ENCODE measurements at places on chromosomes 6 and 20. TPM values are rescaled to one million over a fixed set of nuclear protein-coding genes. Genes with fewer than 3 reads are reported as not detected.

DNA sequence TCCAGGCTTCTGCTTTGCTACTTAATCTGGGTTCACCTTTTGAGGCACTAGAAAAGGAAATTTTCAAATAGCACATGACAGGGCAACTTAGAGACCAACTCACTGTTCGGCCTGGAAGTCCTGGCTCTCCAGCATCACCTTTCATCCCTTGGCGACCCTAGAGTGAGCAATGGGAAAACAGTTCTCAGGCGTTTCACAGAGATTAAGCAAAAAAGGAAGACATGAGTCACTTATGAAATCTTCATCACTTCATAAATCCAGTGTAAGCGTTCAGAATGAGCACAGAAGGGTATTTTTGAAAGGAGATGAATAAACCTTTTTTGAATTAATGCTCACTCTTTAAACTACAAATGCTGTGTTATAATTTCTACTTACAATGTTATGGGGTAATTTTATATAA is 104.0 kb downstream of the COL12A1 start:
- no peaks in the 10 kb centered on the region for H3K27me3 ChIP-seq
- H3K4me3 ChIP-seq, result no peak overlapping the region
- H3K36me3 ChIP-seq, result no peaks in the 10 kb centered on the region
- H3K27ac ChIP-seq, result no peak overlapping the region
- DNase-seq, result no peak
- peaks cover 2% of the 10 kb centered on the region for H3K4me1 ChIP-seq

GRCh38 chr6:105791179-105791578 is 295.0 kb upstream of the PRDM1 start:
- H3K36me3 ChIP-seq, result no peaks in the 10 kb centered on the region
- no peak overlapping the region for H3K27ac ChIP-seq
- DNase-seq, result no peak
- H3K27me3 ChIP-seq, result no peaks in the 10 kb centered on the region

TOX2 gene
- 0.66 TPM for total RNA-seq

DNA sequence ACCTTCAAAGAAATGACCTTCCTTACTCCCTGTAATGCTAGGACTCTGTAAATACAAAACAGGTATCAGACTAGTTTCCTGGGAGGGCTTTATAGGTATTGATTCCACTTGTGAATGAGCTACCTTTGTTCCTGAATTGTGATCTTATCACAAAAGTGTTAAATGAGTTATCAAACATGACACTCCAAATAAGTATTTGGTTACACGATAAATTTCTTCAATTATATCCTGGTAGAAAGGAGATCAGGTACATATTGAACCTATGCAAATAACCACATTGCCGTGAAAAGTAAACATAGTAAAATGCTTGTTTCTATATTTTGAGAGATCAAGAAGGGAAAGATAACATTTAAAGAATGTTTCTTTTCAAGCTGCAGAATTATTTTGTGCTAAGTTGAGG is 285.3 kb downstream of the HIVEP2 start:
- H3K27me3 ChIP-seq, result no peaks in the 10 kb centered on the region
- no peaks in the 10 kb centered on the region for H3K4me1 ChIP-seq
- no peaks in the 10 kb centered on the region for H3K36me3 ChIP-seq
- no peak for DNase-seq
- H3K4me3 ChIP-seq, result no peak overlapping the region

GRCh38 chr20:39676241-39676640 is 714.1 kb downstream of the DHX35 start:
- no peak overlapping the region for H3K27ac ChIP-seq
- H3K4me1 ChIP-seq, result no peaks in the 10 kb centered on the region
- no peaks in the 10 kb centered on the region for H3K36me3 ChIP-seq
- H3K27me3 ChIP-seq, result no peaks in the 10 kb centered on the region

GRCh38 chr6:94559829-94560537 is 1017.4 kb upstream of the MANEA start:
- no peak overlapping the region for H3K4me3 ChIP-seq
- no peaks in the 10 kb centered on the region for H3K4me1 ChIP-seq
- no peaks in the 10 kb centered on the region for H3K27me3 ChIP-seq
- no peak for DNase-seq
- no peaks in the 10 kb centered on the region for H3K36me3 ChIP-seq

DNA sequence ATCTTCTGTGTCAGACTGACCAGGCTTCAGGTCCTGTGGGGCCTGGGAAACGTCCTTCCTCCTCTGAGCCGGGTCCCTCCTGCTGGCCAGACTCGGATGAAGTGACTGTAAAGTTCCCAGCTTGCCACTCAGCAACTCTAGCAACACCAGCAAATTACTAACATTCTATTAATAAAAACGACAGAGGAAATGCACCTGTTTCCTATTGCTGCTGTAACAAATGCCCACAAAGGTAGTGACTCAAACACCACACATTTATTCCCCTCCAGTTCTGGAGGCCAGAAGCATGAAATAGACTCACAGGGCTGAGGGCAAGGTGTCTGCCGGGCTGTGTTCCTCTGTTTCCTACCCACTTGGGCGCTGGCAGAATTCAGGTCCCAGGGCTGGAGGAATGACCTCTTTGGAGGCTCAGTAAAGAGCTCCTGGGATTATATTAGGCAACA is 48.8 kb downstream of the CTCFL start:
- no peaks in the 10 kb centered on the region for H3K36me3 ChIP-seq
- H3K4me3 ChIP-seq, result no peak overlapping the region
- peaks cover 9% of the 10 kb centered on the region for H3K27me3 ChIP-seq

ENPP5 gene
- total RNA-seq, result 13.8 TPM

DNA sequence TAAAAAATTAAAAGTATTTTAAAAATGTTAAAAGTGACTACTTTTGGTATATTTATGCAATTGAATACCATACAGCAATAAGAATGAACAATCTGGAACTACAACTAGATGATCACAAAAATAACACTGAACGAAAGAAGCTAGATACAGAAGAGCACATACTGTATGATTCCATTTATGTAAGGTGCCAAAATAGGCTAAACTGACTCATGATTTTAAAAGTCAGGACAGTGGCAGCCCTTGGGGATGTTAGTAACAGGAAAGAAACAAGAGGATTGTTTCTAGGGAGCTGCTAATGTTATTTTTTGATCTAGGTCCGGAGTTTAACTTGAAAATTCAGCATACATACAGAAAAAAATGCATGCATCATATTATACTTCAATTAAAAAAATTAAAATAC is 42.3 kb downstream of the KIF13A start:
- H3K4me3 ChIP-seq, result no peak overlapping the region
- no peak overlapping the region for H3K27ac ChIP-seq
- H3K27me3 ChIP-seq, result no peaks in the 10 kb centered on the region

DNA sequence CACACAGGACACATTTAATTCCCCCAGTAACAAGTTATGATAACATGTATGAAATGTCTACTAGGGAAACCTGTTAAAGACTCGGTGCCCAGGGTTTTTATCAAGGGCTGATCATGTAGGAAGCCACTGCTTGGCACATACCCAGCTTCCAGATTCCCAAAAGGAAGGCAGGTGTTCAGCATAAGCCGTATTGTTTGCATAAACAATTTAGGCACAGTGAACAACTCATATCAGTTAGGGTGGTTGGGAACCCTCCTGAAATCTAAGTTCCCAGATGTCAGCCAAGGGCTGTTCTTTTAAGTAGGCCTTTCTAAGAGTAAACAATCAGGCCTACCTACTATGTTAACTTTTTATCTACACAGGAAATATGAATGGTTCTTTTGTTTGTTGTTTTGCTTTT is 74.1 kb downstream of the ASXL1 start:
- H3K27ac ChIP-seq, result no peak overlapping the region
- no peak for DNase-seq
- peaks cover 36% of the 10 kb centered on the region for H3K36me3 ChIP-seq
- H3K4me3 ChIP-seq, result no peak overlapping the region
- H3K4me1 ChIP-seq, result no peaks in the 10 kb centered on the region

DNA sequence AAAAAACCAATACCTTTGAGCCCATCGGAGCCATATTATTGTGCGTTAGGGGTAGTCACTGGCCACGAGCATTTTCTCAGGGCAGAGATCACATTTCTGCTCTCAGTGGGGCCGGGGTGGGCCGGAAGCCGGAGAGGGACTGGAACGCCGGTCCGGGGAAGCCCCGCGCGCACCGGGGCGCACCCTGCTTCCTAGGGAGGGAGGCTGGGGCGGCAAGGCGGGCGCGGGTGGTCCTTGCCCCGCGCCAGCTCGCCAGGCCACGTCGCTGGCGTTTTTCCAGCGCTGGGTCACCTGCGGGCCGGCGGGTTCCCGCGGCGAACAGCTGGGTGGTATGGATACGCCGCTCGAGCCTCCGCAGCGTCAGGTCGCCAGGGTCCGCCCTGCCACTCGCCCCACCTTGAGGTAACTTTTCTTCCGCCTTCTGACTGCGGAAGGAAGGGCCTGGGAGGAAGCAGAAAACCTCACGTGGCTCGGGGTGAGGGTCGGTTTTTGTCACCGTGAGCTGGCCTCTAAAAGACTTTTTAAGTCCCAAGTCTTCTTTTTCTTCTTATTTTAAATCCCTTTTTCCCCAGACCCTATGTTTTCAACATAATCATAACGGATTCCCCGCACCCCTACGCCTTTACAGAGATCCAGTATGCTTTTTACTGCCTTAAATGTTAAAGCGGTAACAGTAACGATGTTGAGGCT is 2.7 kb upstream of the EEF1A1 start:
- no peaks in the 10 kb centered on the region for H3K36me3 ChIP-seq
- H3K27me3 ChIP-seq, result no peaks in the 10 kb centered on the region
- H3K27ac ChIP-seq, result peak overlapping the region; percentile 100

- H3K4me1 ChIP-seq, result no peaks in the 10 kb centered on the region
- no peak for DNase-seq
- no peaks in the 10 kb centered on the region for H3K27me3 ChIP-seq
- H3K36me3 ChIP-seq, result no peaks in the 10 kb centered on the region
Measured at GRCh38 chr6:141989706-141989959, 143.1 kb upstream of the GJE1 start.

- no peak overlapping the region for H3K27ac ChIP-seq
- no peak overlapping the region for H3K4me3 ChIP-seq
- no peak for DNase-seq
- no peaks in the 10 kb centered on the region for H3K4me1 ChIP-seq
- H3K36me3 ChIP-seq, result no peaks in the 10 kb centered on the region
Measured at GRCh38 chr6:17167327-17167979, 65.6 kb downstream of the STMND1 start.

DNA sequence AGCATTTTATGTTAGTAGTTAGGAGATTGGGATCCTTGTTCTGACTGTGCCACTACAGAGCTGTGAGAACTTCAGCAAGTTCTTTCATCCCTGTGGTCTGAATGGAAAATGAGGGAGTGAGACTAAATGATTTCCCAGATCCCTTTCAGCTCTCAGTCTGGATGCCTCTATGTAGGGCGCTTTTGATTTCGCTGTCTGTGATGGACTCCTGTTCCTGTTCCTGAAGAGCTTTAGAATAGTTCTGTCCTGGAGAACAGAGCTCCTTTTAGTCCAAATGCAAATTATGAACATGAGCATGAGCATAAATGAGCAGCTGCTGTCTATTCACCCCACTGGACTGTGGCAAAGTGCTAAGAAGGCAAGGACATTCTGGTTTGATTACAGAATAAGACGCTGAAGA is 61.4 kb upstream of the NT5E start:
- H3K36me3 ChIP-seq, result no peaks in the 10 kb centered on the region
- H3K4me1 ChIP-seq, result no peaks in the 10 kb centered on the region
- no peak for DNase-seq
- H3K27me3 ChIP-seq, result no peaks in the 10 kb centered on the region
- H3K4me3 ChIP-seq, result no peak overlapping the region
- H3K27ac ChIP-seq, result no peak overlapping the region

- no peak for DNase-seq
- H3K4me3 ChIP-seq, result no peak overlapping the region
- no peaks in the 10 kb centered on the region for H3K4me1 ChIP-seq
- H3K36me3 ChIP-seq, result no peaks in the 10 kb centered on the region
Measured at GRCh38 chr20:1173698-1174097, 11.1 kb downstream of the TMEM74B start.

- no peak overlapping the region for H3K4me3 ChIP-seq
- no peaks in the 10 kb centered on the region for H3K36me3 ChIP-seq
- H3K27ac ChIP-seq, result no peak overlapping the region
Measured at GRCh38 chr20:18611492-18611891, 23.6 kb downstream of the DTD1 start.

DNA sequence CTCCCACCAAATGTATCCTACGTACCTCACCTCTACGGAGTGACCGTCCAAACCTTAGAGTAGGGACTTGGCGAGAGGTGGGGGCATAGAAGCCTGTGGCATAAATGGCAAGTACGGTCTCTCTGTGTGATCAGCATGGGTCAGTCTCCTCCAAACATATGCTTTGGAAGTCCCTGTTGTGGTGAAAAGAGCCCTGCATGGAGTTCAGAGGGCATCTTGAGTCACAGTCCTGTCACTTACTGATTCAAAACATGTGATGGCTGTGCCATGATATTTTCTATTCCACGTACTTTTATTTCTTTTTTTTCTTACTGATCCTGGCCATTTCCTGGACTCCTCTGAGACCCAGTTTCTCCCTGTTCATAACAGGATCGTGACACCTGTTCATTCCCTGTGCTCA is 67.5 kb upstream of the CEP85L start:
- no peak overlapping the region for H3K27ac ChIP-seq
- no peaks in the 10 kb centered on the region for H3K27me3 ChIP-seq
- H3K4me3 ChIP-seq, result no peak overlapping the region
- no peak for DNase-seq

GRCh38 chr6:133681891-133682290 is 207.0 kb upstream of the TCF21 start:
- no peaks in the 10 kb centered on the region for H3K27me3 ChIP-seq
- H3K4me3 ChIP-seq, result no peak overlapping the region
- no peaks in the 10 kb centered on the region for H3K4me1 ChIP-seq
- H3K27ac ChIP-seq, result no peak overlapping the region
- H3K36me3 ChIP-seq, result no peaks in the 10 kb centered on the region

LBP gene
- 3.9 TPM for total RNA-seq

LHFPL5 gene
- not detected for total RNA-seq

GRCh38 chr20:50003253-50003656 is 20.5 kb downstream of the SNAI1 start:
- H3K27me3 ChIP-seq, result no peaks in the 10 kb centered on the region
- H3K4me1 ChIP-seq, result no peaks in the 10 kb centered on the region

GRCh38 chr20:15619341-15619740 is 953.9 kb downstream of the KIF16B start:
- H3K27me3 ChIP-seq, result no peaks in the 10 kb centered on the region
- H3K4me1 ChIP-seq, result no peaks in the 10 kb centered on the region
- H3K36me3 ChIP-seq, result no peaks in the 10 kb centered on the region
- no peak for DNase-seq
- no peak overlapping the region for H3K4me3 ChIP-seq
- H3K27ac ChIP-seq, result no peak overlapping the region

- H3K4me1 ChIP-seq, result no peaks in the 10 kb centered on the region
- no peak for DNase-seq
- peaks cover 6% of the 10 kb centered on the region for H3K36me3 ChIP-seq
- no peaks in the 10 kb centered on the region for H3K27me3 ChIP-seq
- H3K27ac ChIP-seq, result no peak overlapping the region
- no peak overlapping the region for H3K4me3 ChIP-seq
Measured at GRCh38 chr20:1927217-1927616, 32.0 kb downstream of the SIRPA start.

GRCh38 chr6:112800439-112800838 is 453.3 kb downstream of the RFPL4B start:
- H3K4me3 ChIP-seq, result no peak overlapping the region
- H3K36me3 ChIP-seq, result no peaks in the 10 kb centered on the region
- H3K27ac ChIP-seq, result no peak overlapping the region

GRCh38 chr6:56359201-56359899 is 112.0 kb upstream of the COL21A1 start:
- no peaks in the 10 kb centered on the region for H3K4me1 ChIP-seq
- no peaks in the 10 kb centered on the region for H3K27me3 ChIP-seq
- H3K27ac ChIP-seq, result no peak overlapping the region
- no peaks in the 10 kb centered on the region for H3K36me3 ChIP-seq

Measured in breast epithelium (tissue), 4 donors.